ENCODE measurements at places on chromosomes 2 and 18. TPM values are rescaled to one million over a fixed set of nuclear protein-coding genes. Genes with fewer than 3 reads are reported as not detected.

SPHKAP gene
- not detected for polyA plus RNA-seq

ASAP2 gene
- 2.0 TPM for polyA plus RNA-seq

TTC27 gene
- polyA plus RNA-seq = 10.6 TPM

CHN1 gene
- 2.3 TPM for polyA plus RNA-seq

SLC8A1 gene
- polyA plus RNA-seq = 0.39 TPM

TDRD15 gene
- not detected for polyA plus RNA-seq

RGPD3 gene
- polyA plus RNA-seq = 0.03 TPM

DNA sequence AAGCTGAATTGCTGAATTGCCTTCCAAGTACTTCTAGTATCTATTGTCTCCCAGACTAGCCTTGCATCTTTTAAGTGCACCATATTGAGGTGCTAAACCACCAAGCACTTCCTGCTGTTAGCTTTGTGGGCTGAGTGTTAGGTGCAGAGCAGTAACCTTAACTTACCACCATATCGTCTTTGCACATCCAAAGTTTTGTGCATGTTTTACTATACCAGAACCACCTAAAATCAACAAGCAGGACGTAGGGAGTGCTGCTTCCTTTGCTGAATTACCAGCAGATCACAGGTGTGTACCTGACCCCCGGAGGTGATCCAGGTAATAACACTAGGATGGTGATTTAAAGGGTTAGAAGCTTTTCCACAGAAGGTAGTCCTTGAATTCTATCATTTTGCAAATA, 359.9 kb upstream of the HNRNPA3 start:
- no peak for DNase-seq

GRCh38 chr18:64100116-64100922, 48.6 kb downstream of the LINC00305 start:
- DNase-seq = no peak

GRCh38 chr2:174699993-174700766, 64.1 kb downstream of the CHRNA1 start:
- no peak for DNase-seq

- no peak for DNase-seq
Observed at GRCh38 chr2:203002054-203002821, 12.4 kb upstream of the NBEAL1 start.

GRCh38 chr18:386994-387393, 113.5 kb downstream of the COLEC12 start:
- DNase-seq = no peak

- DNase-seq = no peak
Observed at GRCh38 chr2:241620419-241620769, 16.6 kb downstream of the THAP4 start.

DNA sequence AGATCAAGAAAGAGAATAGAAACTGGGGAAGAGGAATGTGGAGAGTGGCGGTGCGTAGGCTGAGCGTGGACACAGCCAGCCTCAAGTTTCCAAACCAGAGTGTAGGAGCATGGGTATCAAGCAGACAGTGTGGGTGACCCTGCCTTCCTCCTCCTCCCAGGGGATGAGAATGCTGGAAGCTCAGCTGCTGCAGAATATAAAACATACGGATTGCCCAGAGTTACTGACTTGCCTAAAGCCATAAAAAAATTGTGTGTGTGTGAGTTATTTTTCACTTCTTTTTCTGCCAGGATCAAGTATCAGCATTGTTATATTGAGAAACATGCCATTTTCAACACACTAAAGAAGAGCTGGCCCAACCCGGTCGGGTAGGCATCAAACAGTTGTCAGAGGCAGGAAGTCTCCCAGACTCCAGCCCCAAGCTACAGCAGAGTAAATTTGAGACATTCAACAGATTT, 333.3 kb upstream of the ACVR2A start:
- DNase-seq = peak; percentile 69

- no peak for DNase-seq
Observed at GRCh38 chr2:61275575-61276184, 113.7 kb downstream of the C2orf74 start.

DNA sequence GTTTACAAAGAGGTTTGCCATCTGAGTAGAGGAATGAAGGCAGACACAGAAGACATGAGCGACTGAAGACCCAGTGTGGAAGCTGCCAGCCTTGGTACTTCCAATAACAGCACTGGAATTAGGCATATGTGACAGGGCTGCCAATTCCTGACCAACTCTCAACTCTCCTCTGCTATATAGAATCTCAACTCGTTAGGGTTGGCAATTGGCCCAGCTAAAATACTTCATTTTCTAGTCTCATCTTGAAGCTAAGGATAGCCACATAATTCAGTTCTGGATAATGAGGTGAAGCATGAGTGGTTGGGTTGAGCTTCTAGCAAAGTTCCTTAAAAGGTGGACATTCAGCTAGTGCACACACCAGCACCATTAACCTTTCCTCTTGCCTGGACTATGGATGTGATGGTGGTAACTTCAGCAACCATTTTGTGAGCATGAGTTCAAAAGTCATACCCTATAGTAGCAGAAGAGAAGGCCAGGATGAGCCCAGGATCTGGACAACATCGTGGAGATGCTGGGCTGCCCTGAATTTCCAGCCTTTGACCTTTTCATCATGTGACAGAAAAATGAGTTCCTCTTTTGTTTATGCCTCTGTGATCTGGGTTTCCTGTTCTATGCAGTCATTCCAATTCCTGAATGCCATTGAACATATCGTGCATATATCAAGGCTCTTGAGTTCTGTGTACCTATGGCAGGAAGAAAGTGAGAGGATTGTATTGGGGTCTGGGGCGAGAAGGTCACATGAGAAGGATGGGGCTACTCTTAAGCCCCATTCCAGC, 68.1 kb upstream of the HAAO start:
- DNase-seq = no peak

DNA sequence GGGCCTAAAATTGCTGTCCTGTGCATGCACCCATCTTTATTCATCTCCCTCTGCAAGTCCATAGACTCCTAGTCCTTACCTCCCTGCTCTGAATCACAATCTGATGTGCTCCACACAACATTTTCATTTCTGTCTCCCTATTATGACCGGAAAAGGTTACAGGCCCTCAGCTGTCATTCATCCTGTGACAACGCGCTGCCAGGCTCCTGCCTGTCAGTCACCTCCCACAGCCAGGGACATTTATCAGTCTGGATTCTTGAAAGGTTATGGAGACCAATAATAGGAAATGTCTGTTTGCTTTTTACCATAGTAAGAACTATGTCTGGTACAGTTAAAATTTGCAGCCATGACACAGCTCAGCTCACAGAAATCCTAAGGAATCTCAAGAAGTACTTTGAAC, 197.1 kb downstream of the RDH14 start:
- no peak for DNase-seq

- DNase-seq = no peak
Observed at GRCh38 chr2:170221317-170222288, 43.7 kb downstream of the MYO3B start.

GRCh38 chr2:168697668-168698121, 104.7 kb upstream of the NOSTRIN start:
- DNase-seq = no peak

GRCh38 chr2:23204685-23205242, 180.2 kb upstream of the KLHL29 start:
- no peak for DNase-seq

GRCh38 chr2:105821428-105822125, 76.9 kb downstream of the NCK2 start:
- DNase-seq = no peak

GRCh38 chr2:151204756-151205155, 56.9 kb downstream of the RBM43 start:
- no peak for DNase-seq

DNA sequence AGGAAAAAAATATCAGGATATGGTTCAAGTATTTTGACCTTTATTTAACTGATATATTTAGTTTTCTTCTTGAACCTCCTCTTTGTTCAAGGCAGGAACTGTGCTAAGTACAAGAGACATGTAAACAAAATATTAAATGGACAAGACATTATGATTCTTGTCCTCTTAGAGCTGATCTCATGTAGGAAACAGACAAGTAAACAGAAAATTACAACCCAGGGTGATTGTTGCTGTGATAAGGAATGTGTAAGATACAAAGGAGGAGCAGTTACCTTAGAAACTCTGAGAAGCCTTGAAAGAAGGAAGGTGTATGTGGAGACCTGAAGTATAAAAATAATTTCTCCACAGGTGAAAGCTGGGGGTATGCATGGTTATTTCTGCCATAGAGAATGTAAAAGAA, 12.9 kb downstream of the RBM45 start:
- DNase-seq = no peak

GRCh38 chr2:207233731-207234130, 68.0 kb upstream of the KLF7 start:
- no peak for DNase-seq

DNA sequence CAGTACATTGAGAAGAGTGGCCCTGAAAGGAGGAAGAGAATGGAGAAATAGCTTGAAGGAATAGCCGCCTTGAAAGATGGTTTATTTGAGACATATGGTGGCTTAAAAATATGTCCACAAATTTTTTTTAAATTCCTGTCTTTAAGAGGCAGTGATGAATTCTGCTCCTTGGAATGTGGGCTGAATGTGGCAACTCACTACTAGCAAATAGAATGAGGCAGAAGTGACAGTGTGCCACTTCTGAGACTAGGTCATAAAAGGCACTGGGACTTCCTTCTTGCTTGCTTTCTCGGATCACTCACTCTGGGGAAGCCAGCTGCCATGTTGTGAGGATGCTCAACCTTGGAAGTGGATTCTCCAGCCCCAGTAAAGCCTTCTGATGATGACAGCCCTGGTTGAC, 67.0 kb downstream of the FAM161A start:
- DNase-seq = no peak

- DNase-seq = peak; percentile 87
Observed at GRCh38 chr2:25151718-25152117, 16.7 kb downstream of the POMC start.

DNA sequence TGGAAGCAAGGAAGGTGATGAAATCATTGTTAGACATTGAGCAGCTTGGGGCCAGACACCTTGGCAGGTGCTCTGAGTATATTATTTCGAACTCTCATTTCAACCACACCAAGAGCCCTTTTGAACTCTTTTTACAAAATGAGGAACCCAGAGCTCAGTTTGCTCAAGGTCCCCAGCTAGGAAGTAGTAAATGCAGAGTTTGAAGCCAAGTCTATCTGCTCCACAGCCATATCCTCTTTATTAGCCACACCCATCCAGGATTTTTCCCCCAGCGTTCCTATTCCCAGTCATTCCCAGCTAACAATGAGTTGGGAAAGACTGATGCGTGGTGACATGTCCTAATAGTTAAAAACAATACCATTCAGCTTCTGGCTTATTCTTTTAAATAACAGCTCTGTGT, 40.2 kb downstream of the SEMA4F start:
- DNase-seq = no peak

- no peak for DNase-seq
Observed at GRCh38 chr2:101533561-101534148, 58.7 kb upstream of the RFX8 start.

Data from psoas muscle (tissue), 8 donors.